ENCODE measurements at places on chromosomes 2 and 18. TPM values are rescaled to one million over a fixed set of nuclear protein-coding genes. Genes with fewer than 3 reads are reported as not detected.

POTEF gene
- 0.09 TPM for total RNA-seq

NT5DC4 gene
- total RNA-seq: 0.83 TPM

CCDC74A gene
- total RNA-seq: 15.1 TPM

CDH2 gene
- total RNA-seq: 5.0 TPM

SOCS6 gene
- total RNA-seq: 18.4 TPM

DNAJB2 gene
- total RNA-seq: 79.6 TPM

All from lung (tissue), 17 donors.